MV-4-11 (cell line): ENCODE measurements at places on chromosomes 5 and 9.

- no peak for DNase-seq
These were observed 98.5 kb downstream of the ZCCHC7 start for GRCh38 chr9:37218800-37219425.

GRCh38 chr5:59178071-59178470 lies 595.2 kb downstream of the RAB3C start:
- DNase-seq: peak; percentile 0

DNA sequence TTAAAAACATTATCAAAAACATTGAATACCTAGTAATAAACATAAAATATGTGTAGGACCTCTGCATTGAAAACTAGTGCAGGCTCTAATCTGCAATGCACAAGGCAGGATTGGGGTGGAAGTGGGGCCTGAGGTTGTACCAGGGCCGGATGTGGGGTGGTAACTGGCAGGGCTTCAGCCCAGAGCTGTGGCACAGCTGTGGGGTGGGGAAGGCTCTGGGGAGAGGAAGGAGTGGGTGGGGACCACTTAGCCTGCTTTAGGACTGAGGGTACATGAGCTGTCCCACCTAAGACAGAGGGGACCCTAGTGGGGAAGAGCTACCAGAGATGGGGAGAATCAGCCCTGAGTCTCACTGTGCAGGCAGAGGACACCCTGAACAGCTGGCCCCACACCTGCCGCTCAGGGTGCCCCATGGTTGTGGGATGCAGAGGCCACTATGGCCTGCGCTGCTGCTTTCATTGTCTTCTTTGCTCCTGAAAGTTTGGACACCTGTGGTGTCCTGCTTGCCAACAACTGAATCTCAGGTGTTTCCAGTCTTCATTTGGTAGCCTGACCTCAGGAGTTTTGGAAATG lies 311.4 kb downstream of the TLE4 start:
- DNase-seq: peak; percentile 65

- DNase-seq: no peak
These were observed 809 bp downstream of the TNIP1 start for GRCh38 chr5:151079838-151080612.

GRCh38 chr9:134521817-134522501 lies 119.6 kb upstream of the COL5A1 start:
- no peak for DNase-seq

- peak; percentile 70 for DNase-seq
These were observed 487.2 kb upstream of the KLF4 start for GRCh38 chr9:107976767-107977166.

GRCh38 chr9:133897675-133898074 lies 94.4 kb downstream of the VAV2 start:
- peak; percentile 69 for DNase-seq

DNA sequence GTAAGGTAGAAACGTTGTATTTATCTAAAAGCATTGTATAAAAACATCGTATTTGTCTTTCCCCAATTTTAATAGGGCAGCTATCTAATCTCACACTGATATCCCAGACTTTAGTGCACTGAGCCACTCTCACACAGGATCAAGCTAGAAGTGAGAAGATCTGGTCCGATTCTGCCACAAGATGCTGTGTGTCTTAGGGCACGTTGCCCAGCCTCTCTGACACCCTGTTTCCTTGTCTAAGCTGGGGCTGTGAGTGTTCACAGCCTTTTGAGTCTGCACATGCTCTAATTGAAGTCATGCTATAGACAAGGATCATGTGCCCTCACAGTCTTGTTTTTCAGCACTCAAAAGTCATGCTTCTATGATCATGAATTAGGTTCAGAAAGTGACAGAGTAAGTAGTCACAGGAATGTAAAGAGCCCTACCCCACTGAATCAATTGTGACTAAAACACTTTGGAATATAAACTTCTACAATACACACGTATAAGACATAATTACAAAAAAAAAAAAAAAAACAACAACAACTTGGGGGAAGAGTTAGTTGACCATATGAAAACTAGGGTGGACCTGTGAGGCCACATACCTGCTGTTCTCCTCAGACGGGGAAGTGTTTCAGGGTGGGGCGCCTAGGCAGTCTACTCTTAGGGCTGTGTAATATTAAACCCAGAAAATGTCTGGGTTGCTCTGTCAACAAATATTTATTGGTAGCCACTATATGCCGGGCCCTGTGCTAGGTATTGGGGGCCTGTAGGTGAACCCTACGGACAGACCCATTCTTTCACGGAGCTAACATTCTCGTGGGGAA lies 893 bp upstream of the ABLIM3 start:
- no peak for DNase-seq

GRCh38 chr5:43010935-43011315 lies 29.2 kb downstream of the ANXA2R start:
- DNase-seq: no peak

DNA sequence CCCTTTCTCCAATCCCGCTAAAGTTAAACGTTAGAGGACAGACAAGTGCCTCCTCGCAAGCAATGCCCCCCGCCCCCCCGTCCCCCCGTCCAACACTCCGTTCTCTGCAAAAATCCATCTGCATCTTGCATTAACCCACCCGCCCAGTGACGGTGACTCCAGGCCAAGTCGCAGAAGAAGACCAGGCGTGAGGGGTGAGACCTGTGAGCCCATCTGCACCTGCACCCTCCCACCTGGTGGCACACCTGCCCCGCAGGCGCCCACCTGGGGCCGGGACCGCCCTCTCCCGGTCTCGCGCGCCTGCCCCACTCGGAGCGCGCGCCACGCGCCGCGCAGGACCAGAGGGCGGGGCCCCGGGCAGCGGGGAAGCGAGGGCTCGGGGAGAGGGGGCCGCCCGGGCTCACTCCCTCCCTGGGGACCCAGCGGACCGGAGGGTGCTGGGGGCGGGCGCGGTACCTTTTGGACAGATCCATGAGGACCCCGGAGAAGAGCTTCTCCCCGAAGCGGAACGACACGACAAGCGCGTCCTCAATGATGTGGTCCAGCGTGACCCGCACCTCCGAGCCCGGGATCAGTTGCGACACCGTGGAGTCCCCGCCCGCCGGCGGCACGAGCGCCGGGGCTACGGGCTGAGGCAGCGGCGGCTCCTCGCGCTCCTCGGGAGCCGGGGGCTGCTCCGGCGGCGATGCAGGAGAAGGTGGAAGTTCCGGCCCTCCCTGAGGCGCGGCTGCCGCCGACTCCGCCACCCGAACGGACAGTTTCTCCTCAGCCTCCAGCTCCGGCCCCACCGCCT lies 705 bp downstream of the PWWP2A start:
- peak; percentile 35 for DNase-seq

- no peak for DNase-seq
These were observed 166.3 kb downstream of the MPDZ start for GRCh38 chr9:13113216-13113615.

- peak; percentile 90 for DNase-seq
These were observed 27.5 kb downstream of the B4GALT1 start for GRCh38 chr9:33139421-33140228.

- DNase-seq: no peak
These were observed 18.9 kb upstream of the ORM1 start for GRCh38 chr9:114303977-114304376.

DNA sequence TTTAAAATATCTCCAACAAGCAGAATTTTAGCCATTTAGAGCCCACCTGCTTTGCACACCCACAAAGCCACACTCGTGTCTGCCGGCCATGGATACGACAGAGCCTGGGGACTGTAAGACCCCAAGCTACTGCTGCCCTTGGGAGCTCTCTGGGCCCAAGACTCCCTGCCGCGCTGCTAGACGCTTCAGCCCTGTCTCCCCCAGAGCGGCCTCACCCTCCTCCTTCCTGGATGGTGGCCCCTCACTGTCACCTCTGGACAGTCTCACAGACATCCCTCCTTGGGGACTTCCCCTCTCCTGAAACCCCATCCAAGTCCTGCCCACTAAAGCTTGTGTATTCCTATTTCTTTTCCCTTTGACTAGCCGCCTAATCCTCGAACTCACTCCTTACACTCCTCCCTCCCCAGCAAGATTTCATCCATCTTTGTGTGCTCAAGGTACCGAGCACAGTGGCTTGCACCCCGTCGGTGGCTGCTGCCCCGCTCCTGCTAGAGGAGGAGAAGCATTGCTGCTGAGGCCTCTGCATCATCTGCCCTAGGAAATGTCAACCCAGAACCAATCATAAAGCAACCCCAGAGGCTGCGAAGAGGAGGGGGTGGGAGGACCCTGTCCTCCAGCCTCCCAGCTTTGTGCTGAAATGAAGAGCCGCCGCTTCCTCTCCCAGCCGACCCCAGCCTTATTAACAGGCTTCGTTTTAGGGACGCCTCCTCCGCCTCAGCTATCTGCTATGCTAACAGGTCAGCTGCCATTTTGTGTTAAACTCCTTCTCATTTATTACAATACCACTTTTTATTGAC lies 71.2 kb downstream of the CFAP77 start:
- no peak for DNase-seq

DNA sequence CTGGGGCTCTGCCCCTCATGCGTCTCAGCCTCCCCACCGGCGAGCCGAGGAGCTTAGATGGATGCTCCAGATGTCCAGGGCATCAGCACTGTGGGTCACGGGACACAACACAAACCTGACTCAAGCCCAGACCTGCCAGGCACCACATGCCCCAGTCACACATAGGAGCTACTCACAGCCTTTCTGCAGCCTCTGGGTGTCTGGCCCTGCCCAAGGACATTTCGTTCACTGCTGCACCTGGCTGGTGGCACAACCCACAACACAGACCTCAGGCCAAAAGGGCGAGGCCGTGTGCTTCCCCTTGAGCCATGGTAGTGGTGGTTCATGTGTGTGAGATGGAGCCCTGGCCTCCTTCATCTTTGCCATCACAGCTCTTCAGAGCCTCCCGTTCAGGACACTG lies 89.6 kb upstream of the FCN2 start:
- no peak for DNase-seq

DNA sequence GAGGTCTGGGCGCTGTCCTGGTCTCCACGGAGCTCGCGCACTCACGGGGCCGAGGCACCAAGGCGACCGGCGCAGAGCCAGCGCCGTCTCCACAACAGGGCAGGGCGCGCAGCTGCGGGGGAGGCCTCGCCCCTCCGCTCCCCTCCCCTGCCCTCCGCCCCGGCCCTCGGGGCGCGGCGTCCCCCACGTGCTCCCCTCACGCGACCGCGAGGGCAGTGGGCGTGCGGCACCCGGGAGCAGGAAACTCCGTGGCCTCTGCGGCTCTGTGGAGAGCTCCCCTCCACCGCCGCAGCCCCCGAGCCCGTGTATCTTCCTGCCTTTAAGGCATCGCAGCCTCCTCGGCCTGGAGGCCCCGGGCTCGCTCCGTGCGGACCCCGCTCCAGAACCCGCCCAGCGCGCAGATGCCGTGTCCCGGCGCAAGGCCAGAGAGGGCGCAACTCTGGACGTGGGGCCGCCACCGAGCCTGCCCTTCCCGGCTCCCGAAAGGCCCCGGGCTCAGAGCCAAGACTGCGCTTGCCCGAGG lies 708 bp upstream of the TUBB4B start:
- DNase-seq: peak; percentile 79

- no peak for DNase-seq
These were observed 603.5 kb downstream of the KCTD16 start for GRCh38 chr5:144774197-144774596.

GRCh38 chr9:96209407-96210271 lies 92.3 kb downstream of the HSD17B3 start:
- no peak for DNase-seq

GRCh38 chr5:6719417-6719816 lies 6.2 kb downstream of the TENT4A start:
- no peak for DNase-seq

DNA sequence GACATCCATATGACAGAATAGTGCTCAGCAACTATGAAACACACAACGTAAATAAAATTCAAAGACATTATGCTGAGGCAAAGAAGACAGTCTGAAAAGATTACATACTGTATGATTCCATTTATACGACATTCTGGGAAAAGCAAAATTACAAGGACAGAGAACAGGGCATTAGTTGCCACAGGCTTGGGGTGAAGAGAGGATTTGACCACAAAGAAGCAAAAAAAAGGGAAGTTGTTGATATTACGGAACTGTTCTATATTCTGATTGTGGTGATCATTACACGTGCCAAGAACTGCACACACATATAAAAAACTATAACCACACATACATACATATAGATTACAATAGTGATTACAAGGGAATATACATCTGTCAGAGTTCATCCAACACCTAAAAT lies 24.1 kb downstream of the CDK5RAP2 start:
- peak; percentile 92 for DNase-seq

GRCh38 chr5:147626464-147626863 lies 116.6 kb upstream of the DPYSL3 start:
- no peak for DNase-seq

GRCh38 chr9:69805962-69806515 lies 14.6 kb upstream of the CFAP95 start:
- DNase-seq: peak; percentile 95
